ENCODE measurements at places on chromosomes 7 and 10.

DNA sequence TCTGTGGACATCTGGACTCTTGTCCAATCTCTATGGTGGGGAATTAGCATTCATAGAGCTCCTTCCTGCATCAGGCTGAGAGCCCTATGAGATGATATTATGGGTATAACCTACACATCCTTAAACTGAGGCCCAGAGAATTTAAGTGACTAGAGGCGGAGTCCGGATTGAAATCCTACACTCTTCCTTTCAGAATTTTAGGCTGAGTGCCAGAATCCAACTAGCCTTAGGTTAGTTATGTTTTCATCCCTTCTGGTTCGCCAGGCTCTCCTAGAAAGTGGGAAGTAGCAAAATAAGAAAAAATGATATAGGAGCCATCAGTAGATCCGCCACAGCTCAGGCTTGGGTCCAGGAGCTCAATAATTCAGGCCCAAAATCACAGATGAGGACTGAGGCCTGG lies 212.5 kb downstream of the GLI3 start:
- no peak for DNase-seq

DNA sequence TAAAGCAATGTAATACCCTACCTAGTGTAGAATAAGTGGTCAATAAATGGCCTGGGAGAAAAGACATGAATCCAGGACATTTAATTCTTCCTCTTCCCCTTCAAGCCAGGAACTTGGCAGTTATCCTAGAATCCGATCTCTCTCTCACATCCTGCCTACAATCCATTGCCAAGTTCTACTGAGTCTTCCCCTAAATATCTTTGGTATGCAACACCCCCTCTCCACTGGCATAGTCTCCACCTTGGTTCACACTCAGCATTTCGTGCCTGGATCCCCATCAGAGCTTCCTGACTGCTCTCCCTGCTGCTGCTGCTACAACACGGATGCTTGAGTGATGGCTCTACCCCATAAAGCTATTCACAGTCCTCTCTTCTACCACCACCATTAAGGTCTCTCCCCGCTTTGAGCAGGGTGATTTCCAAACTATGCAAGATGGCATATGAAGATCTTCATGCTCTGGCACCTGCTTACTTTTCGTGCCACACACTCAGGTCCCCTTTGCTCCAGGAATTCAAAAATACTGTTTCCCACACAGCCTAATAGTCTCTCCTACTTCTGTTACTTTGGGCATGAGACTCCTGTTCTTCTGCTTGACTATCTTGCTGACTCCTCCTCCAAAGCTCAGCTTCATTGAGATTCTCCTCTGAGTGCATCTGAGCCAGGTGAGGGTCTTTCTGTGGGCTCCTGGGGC lies 4.8 kb downstream of the ANK3 start:
- DNase-seq, result peak; percentile 99

GRCh38 chr7:151110941-151111645 lies 24.8 kb downstream of the AGAP3 start:
- DNase-seq, result peak; percentile 75

DNA sequence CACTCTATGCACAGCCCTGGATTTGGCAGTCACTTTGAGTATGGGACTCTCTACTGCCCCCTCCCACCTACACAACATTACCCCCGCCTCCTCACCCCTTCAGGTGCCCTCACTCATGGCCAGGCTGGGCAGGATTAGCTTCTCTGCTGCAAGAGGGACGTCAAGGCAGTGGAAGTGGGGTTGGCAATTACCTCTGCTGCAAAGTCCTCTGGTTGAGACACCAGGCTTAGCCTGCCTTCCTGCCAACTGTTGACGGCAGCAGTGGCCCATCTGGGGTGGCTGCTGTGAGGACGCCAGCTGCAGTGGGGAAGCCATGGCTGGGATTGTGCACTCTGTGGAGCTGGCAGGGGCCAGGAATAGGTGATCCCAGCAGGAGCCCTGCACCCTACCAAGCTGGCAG lies 26.7 kb downstream of the SVIL start:
- no peak for DNase-seq

DNA sequence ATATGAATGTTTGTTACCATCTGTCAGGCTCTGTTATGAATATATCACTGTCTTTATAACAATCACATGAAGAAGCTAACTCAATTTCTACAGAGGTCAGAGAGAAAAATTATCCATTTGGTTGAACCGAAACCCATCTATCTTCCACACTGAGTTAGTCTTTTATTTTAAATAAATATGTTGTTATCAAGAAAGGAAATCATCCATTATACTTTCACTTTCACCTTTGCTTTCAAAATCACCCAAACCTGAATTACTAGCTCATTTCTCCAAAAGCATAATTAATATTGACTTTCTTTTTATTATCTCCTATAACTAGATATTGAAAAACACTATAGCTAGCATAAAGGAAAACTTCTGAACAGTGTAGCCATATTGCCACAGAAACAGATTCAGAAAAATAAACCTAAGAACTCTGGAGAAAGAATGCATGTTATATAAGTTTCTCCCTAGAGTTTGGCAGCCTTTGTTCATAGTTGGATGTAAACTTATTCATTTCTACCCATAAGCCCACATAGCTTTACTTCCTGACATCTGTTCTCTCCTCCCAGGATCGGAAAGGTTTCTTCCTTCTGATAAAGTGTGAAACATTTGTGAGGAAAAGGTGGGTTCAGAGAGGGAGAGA lies 66.0 kb downstream of the NPSR1 start:
- no peak for DNase-seq

DNA sequence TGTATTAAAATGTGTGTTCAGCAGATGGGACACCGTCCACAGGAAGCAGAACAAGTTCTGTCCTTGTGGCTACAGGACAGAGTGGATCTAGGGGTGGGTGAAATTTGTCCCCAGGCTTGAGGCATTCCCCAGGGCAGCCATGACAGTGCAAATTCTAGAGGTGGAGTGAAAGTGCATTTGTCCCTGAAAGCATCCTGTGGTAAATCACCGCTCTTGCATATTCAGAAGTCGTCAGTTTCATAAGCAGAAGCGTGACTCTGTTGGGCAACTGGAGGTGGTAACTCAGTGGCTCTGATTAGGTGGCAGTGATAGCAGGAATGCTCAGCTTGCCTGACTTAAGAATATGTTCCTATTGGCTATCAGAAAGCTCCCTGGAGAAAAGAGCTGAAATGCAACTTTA lies 96.6 kb downstream of the SNX10 start:
- DNase-seq, result no peak

DNA sequence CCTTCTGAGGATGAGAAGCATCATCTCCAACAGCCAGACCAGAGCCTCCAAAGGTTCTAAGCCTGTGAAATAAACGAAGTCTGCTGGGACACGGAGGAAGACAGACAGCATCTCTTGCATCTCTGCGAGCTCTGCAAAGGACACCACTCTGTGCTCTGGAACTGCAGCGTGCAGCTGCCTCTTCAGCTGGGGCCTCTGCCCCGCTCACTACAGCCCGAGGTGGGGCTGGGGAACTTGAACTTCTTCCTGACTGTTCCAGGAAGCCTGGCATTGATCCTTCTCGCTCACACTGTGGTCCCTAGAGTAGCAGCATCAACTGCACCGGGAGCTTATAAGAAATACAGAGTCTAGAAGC lies 163.3 kb downstream of the USP6NL start:
- DNase-seq, result no peak

- DNase-seq, result peak; percentile 97
Observed at GRCh38 chr10:31940839-31941653, 12.4 kb upstream of the ARHGAP12 start.

GRCh38 chr7:45920502-45921380 lies at the start of gene IGFBP3:
IGFBP3 (minus strand) TSS chr7:45921272; CDS start chr7:45921140, 132 bp downstream.
- peak; percentile 61 for DNase-seq

DNA sequence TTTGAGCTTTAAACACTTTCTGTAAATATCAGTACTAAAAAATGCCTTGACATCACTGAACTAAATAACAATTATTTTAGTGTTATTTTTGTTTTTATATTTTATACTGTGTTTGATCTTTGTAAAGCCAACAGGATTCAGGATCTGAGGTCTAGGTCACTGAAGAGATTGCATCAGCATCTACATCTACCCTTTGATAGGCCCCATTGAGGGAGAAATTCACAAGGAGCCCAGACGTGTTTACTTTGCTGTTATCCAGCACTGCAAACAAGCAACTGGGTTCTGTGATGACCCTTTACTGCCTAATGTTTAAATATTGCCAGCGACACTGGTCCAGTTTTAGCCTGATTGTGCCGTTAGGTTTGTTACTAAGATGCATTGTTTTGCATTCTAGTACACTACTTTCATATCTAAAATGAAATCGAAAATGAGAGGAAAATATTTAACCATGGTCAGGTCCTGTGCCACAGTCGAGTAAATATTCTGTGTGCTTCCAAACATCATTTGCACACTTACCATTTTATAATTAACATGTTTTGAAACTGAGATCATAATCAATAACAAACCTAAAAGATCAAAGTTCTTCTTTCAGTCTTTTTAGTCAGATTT lies 48.7 kb downstream of the SP8 start:
- no peak for DNase-seq

DNA sequence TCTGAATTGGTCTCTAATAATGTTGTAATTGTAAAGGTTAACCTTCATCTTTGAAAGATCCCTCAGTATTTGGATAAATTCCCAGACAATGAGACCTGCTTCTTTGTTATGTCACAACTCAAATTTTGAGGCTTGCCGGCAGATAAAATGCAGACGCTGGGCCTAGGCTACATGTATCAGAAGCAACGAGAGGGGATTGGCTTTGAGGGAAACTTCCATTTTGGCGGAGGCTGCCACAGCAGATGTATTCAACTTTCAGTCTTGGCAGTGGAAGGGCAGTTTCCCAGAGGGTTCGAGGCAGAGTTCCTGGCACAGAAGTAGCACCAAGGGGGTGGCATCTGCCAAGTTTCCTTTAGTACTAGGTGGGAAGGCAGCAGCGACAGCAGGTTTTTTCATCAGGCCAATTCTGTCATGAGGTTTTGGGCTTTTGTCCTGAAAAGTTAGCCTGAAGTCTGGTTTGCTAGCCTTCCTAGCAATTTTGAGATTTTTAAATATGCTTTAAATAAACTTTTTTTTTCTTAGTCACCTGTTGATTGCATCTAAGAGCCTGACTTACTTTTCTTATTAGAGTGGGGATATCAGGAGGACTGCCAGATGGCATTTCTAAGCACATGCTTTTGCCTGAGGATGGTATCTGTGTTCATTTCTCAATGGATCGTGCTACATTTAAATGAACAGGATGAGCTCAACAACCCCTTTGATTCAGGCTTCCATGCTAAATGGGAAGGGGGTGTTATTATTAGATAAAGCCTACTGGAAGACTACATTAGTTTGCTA lies 89.5 kb upstream of the FAM3C start:
- DNase-seq, result peak; percentile 78

GRCh38 chr10:97089209-97089870 lies 96.4 kb downstream of the SLIT1 start:
- no peak for DNase-seq

DNA sequence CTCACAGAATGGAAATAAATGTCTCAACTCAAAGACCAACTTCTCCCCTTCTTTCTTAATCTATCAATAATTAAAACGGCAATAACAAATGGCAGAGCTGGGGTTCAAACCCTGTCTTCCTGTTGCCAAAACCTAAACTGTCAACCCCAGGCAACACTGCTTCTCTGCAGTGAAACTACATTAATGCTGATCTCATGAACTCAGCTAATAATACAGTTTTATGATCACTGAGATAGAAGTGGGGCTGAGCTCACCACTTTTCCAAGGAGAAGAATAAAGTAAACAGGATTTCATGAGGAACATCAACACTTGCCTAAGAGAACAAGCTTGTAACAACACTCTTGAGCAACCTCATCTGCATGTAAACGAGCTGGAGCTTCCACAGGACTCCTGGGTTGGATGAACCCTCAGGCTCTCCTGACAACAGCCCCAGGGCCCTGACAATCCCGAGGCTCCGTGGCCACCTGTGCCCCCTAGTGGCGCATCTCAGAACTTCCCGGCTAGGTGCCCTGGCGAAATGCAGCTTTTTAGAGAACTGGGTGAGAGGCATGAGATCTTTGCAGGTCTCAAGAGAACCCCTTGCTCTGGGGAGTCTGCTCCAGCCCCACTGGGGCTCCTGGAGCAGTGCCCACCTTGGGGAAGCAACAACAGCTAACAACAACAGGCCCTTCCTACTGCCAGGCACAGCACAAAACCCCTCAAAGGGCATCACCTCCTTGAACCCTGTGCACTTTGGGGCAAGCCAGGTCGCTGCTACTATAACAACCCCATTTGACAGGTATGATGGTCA lies 169.3 kb downstream of the SH3PXD2A start:
- peak; percentile 73 for DNase-seq

DNA sequence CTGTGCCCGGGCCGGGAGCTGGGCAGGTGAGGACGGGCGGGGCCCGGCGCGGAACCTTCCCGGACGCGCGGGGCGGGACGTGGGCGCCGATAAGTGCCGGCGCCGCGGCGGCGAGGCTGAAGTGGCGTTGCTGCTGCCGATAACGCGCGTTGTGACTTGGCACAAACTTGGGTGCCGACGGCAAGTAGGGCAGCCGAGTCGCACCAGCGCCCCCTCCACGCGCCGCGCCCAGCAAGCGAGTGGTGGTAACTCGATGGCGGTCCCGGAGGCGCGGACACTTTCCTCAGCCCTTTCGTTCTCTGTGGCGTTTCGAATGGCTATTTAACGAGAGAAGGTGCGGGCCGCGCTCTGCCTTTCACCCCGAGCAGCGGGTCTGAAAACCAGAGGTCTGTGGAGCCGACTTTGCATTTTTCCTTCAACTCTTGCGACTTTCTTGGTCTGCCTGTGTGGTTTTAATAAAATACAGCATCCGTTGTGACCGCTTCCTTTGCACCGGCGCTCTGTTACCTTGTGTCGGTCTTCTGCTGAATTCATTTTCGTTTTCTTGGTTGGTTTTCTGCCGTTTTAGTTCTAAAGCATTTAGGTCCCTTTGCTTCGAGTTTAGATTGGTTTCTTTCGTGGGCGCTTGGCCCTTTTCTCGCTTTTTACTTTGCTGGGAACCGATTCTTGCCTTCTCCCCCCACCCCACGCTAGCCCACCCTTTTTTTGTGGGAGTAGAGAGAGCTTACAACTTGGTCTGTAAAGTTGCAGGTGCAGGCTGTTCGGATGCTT lies 701 bp downstream of the STK17A start:
- peak; percentile 58 for DNase-seq

DNA sequence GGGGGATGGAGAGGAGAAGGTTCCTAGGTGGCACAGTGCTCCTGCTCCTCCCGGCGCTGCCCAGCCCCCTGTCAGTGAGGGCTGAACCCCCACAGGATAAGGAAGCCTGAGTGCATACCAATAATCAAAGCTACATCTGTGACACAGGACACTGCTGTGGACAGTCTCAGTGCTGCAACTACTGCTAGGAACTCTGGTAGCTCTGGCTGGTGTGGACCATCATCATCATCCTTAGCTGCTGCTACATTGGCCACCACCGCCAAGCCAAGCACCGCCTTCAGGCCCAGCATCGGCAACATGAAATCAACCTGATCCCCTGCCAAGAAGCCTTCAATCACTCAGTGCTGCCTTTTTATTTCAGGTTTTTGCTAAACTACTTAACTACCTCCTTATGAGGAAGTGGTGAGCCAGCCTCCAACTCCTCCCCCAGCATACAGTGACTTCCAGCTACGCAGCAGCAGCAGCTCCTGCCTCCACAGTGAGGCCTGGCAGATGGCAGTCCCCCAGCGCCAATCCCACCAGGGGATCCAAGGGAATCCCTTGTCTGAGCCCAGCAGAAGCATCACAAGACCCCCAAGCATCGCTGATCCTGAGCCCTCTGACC lies 32.1 kb upstream of the SLC26A4 start:
- no peak for DNase-seq

GRCh38 chr10:72260976-72261783 lies 12.5 kb upstream of the DDIT4 start:
- peak; percentile 60 for DNase-seq

Data from cardiac fibroblast (primary cell).